Cerebellar nuclear complex (tissue), 1 donor: ENCODE measurements at places on chromosomes 1 and 21.

GRCh38 chr1:243325305-243325890 is 69.6 kb downstream of the SDCCAG8 start:
- DNase-seq, result no peak

DNA sequence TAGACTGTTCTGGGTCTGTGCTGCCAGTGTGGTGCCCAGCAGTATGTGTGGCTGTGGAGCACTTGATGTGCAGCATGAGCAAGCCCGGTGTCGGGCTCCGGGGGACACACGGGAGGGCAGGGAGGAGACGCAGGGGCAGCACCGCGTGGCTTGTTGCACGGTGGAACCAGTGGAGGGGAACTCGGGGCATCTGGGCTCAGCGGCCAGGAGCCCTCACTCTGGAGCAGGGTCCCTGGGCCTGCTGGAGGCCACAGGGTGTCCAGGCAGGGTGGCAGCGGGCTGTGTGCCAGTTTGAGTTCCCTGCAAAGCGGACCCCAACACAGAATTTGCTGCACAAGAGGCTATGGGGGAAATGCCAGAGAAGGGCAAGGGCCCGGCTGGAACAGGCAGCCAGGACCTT is 30.6 kb downstream of the PCNT start:
- no peak for DNase-seq

DNA sequence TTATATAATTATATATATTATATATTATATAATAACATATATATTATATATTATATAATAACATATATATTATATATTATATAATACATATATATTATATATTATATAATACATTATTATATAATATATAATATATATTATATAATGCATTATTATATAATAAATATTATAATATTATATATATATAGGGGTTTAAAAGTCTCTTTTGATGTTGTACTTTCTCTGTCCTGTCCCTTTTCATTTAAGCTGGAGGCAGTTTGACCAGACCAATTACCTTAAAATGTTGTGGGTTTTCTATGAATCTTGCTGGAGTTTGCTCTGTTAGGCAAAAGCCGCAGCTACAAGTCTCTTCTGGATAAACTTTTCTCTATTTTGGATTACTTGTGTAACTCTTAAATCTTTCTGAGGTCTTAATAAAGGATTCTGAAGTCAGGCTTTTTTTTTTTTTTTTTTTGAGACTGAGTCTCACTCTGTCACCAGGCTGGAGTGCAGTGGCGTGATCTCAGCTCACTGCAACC is 22.2 kb upstream of the KIF1B start:
- no peak for DNase-seq

GRCh38 chr1:50562106-50562505 is 138.9 kb upstream of the DMRTA2 start:
- no peak for DNase-seq

DNA sequence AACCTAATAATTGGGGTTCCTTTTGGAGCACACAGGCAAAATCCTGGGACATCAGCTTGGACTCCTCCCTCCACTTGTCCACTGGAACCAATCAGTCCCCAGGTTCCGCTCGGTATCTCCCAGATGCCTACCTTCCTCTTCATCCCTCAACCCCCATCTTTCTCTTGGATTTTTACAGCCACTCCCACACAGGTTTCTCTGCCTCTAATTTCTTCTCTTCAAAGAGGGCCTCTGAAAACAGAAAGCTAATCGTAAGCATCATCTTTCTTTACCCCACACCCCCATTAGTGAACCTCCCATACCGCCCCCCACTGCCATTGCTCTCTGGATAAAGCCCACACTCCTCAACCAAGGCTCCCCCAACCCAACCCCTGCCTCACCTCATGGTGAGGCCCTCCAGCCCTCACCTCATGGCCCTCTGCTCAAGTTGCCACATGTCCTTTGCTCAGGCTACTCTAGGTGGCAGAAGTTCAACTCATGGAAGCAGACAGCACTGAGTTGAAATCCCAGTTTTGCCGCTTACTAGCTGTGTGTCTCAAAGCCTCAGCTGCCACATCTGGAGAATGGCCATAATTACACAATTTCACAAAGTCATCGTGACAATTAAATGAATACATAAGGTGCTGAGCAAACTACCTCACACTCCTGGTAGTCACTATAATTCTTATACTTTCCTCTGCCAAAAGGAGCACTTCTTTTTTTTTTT is 18.1 kb upstream of the WASF2 start:
- no peak for DNase-seq

- DNase-seq, result no peak
Observed at GRCh38 chr21:31846690-31847089, 26.1 kb upstream of the HUNK start.

- DNase-seq, result no peak
Observed at GRCh38 chr1:36466370-36467026, 2.3 kb upstream of the MRPS15 start.

GRCh38 chr1:33188572-33189275 is 6.9 kb upstream of the TRIM62 start:
- no peak for DNase-seq

- DNase-seq, result no peak
Observed at GRCh38 chr21:34692458-34693020, 23.7 kb downstream of the CLIC6 start.

- DNase-seq, result no peak
Observed at GRCh38 chr1:2927393-2928360, 93.6 kb upstream of the ACTRT2 start.

GRCh38 chr1:85375493-85375892 is 89.5 kb downstream of the DDAH1 start:
- no peak for DNase-seq

GRCh38 chr1:24893431-24893830 is 36.6 kb downstream of the RUNX3 start:
- no peak for DNase-seq

- no peak for DNase-seq
Observed at GRCh38 chr1:184972315-184973055, 1.8 kb downstream of the NIBAN1 start.

- no peak for DNase-seq
Observed at GRCh38 chr21:36454093-36454531, 25.8 kb downstream of the CLDN14 start.

DNA sequence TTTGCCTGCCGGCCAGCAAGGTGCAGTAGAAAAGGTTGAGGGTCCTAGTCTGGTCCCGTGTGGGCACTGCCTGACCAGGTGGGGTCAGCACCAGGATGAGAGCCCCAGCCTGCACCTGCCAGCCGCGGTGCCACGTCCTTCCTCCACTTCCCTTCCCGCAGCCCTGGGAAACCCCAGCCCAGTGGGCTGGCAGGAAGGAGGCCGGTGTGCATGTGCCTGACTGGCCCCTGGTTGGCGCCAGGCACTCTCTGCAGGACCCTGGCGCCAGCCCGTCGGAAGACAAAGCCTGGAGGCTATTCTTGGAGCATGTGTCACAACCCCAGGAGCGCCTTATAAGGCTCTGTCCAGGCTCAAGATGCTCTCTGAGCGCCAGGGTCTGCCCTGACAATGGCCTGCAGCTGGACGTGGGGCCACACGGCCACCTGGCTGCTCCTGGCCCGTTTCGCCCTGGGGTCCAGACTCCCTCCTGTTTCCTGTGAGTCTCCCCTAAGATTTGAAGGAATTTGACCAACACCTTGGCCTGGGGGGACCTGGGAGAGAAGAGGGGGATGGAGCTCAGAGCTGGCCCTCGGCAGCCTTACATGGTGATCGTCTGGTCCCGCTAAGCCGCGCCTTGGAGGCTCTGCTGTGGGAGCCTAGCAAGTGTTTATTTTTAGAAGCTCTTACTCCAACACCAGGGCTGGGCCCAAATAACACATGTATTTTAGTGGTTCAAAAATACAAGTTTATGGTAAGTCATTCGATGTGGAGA is 31.9 kb upstream of the POFUT2 start:
- DNase-seq, result no peak
